Activated effector memory CD4-positive, alpha-beta T cell treated with Interleukin-2 at 50 U/mL for 16 hours (primary cell): ENCODE measurements at places on chromosomes 1 and 21.

DNA sequence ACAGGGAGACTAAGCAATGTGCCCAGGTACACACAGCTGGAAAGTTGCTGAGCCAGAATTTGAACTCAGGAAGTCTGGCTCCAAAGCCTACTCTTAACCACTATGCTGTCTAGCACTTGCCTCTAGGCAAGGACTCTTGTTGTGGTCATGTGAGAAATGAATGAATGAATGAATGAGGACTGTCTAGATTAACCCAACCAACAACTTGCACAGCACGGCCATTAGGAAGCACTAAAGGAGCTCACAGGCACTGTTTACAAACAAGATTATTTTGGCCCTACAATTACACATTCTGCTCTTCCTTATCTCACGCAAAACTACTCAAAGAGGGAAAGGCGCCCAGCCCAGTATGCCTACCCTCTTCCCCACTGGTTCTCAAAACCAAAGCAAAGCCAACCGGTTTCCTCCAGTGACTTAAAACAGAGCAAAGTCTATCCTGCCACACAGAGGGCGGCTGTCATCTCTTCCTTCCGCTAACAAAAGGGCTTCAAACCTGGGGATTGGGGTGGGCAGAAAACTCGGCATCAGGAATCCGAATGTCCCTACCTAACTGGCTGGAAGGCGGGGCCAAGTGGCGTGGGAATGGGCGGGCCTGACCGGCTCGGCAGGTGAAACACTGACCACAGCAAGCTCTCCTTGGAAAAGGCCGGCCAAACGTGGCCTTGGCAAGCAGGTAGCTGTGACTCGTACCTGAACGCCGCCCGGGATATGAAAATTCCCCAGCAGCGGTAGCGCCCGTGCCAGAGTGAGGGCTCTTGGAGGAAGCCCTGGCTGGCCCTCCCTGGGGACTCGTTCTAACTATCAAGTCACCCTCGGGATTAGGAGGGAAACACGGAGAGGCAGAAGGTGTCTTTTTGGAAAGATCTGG, 948 bp downstream of the STK40 start:
- peak; percentile 28 for DNase-seq

DNA sequence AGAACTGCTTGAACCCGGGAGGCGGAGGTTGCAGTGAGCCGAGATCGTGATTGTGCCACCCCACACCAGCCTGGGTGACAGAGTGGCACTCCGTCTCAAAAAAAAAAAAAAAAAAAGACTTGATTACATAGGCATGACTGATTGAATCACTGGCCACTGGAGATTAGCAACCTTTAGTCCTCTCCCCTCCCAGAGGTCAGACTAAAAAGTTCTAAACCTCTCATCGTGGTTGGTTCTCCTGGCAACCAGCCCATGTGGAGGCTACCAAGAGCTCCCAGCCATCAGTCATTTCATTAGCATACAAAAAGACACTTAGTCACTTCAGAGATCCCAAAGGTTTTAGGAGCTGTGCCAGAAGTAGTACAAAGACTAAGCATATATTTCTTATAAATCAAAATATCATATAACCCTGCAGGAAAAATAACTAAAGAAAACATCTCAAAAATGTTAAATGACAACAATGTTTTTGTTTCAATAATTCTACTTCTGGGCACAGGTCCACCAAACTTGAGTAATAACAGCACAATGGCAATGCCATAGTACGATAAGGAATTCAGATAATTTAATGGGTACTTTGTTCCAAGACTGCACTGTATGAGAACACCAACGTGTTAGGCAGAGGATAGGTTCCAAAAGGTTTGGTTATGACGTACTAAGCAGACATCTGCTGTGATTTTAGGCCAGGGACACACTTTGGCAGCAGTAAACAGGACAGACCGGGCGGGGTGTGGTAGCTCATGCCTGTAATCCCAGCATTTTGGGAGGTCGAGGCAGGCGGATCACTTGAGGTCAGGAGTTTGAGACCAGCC, 18.1 kb downstream of the USP48 start:
- DNase-seq = no peak

DNA sequence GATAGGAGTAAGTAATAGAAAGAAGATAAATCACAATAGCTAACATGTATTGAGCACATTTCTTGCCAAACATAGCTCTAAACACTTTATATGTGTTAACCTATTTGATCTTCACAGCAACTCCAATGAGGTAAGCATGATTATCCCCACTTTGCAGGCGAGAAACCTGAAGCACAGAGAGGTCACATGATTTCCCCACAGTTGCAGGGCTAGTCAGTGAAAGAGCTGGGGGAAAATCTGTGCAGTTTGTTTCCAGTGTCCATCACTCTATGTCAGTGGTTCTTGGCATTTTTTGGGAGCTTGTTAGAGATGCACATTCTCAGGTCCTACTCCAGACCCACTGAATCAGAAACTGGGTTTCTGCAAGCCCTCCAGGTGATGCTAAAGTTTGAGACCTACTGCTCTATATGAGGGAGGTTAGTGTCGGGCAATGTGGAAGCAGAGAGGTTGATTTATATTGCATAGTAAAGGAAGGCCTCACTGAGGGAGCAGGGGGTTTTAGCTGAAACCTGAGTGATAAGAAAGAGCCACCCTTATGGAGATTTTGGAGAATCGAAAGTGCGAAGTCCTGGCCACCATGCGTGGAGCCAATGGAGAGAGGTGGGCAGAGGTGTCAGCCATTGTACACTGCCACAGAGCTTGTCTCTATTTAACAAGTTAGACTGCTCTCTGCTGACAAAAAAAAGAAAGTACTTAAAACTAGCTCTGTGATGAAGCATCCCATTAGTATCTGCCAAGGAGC, 20.9 kb downstream of the MCOLN3 start:
- DNase-seq = no peak

GRCh38 chr1:40232444-40232843, 15.3 kb upstream of the TMCO2 start:
- no peak for DNase-seq

- no peak for DNase-seq
These were observed 36.1 kb downstream of the FGGY start for GRCh38 chr1:59332983-59333382.

DNA sequence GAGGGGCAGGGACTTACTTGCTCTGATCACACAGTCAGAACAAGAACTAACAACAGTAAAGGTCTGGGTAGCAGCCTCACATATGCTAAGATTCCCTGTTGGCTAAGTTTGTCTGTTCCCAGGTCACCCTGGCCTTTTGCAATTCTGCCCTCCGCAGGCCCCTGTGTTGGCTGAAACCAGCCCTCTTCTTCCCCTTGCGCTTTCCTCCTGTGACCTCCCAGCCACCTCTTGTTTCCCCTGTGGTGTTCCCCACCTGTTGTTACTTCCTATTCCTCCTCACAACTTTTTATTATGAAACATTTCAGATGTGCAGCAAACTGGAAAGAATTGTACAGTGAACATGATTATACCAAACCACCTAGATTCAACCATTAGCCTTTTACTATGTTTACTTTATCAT, 23.4 kb downstream of the MAPKAPK2 start:
- no peak for DNase-seq

DNA sequence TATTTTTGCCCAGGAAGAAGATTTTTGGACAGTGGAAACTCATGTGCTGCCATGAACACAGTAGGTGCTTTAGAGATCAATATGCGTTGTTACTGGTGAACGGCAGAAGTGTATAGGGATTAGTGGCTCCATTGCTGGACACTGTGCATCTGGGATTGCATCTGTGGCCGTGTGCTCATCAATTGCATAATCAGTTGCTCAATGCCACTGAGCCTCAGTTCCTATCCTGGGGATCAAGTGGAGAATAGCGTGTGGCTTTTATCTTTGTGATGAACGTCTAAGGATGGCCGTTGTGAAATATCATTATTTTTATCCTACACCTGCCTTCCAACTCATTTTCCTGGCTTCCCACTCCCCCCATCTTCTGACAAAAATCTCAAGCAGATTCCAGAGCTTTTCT, 5.4 kb downstream of the TNN start:
- no peak for DNase-seq

DNA sequence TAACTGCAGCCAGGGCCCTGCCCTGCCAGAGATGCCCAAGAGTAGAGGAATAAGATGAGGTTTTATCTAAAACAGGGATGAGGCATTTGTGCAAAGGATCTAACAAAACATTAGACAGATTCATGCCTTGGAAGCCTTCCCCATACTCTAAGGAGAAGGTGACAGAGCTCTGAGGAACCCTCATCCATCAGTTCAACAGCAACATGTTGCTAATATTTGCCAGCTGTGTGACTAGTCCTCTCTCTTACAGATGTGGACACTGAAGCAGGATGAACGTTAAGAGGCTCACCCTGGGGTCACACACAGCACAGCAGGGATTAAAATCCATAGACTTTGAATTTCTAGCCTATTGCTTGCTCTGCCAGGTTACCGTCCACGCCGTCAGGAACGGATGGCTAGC, 99.0 kb downstream of the ZBTB18 start:
- DNase-seq = no peak

- DNase-seq = no peak
These were observed 251.1 kb upstream of the ADGRL2 start for GRCh38 chr1:81549588-81550127.

- DNase-seq = no peak
These were observed 36.0 kb downstream of the ATP1A1 start for GRCh38 chr1:116408803-116409720.

- no peak for DNase-seq
These were observed 675.0 kb downstream of the KIF26B start for GRCh38 chr1:245829826-245830225.

GRCh38 chr1:29050166-29050565, 73.5 kb downstream of the TMEM200B start:
- no peak for DNase-seq

DNA sequence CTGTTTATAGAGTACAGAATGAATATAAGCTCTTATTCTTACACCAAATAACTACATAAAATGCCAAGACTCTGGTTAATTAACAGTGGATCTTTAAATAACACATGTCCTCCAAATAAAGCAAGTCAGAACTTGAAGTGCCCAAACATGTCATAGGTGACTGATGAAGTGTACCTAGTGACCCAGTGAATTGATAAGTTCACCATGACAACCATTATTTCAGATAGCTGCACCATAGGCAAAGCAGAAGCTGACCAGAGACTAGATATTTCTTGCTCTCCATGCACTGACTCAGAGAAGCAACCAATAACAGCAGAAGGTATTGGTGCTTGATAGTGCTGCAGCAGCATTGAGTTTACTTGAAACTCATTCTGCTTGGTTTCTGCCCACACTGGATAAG, 192.1 kb downstream of the DUSP10 start:
- DNase-seq = no peak

DNA sequence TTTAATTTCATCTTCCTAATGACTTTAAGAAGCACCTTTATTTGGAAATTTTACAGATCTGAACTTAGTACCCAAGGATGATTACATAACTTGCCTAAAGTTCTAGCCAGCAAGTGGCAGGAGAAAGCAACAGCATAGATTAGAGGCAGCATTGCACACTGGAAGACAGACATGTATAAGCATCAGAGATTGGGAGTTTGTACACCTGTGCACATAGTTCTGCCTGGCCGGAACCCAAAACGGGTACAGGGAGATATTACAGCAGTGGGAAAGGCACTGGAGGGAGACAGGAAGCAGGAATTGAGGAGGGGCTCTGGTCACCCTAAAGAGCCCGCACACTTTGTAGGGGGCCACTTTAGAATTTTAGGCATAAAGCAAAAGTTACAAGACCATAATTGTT, 19.3 kb downstream of the GBP6 start:
- no peak for DNase-seq

DNA sequence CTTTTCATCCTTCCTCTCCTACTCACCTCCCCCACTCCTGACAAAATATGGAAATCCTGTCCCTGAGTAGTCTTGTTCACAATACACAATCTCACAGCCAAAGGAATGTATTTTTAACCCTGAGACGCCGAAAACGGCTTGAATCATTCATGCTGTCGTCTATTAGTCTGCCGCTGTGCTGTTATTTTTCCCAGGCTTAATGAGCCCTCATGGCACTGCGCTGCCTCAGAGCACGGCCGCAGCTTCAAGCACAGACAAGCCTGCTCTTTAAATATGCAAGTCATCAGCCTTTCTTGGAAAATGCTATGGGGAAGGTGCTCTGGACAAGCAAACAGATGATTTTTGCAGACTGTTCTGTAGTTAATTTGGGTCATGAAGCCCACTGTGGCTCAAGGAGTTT, 302.7 kb downstream of the DISC1 start:
- DNase-seq = no peak

DNA sequence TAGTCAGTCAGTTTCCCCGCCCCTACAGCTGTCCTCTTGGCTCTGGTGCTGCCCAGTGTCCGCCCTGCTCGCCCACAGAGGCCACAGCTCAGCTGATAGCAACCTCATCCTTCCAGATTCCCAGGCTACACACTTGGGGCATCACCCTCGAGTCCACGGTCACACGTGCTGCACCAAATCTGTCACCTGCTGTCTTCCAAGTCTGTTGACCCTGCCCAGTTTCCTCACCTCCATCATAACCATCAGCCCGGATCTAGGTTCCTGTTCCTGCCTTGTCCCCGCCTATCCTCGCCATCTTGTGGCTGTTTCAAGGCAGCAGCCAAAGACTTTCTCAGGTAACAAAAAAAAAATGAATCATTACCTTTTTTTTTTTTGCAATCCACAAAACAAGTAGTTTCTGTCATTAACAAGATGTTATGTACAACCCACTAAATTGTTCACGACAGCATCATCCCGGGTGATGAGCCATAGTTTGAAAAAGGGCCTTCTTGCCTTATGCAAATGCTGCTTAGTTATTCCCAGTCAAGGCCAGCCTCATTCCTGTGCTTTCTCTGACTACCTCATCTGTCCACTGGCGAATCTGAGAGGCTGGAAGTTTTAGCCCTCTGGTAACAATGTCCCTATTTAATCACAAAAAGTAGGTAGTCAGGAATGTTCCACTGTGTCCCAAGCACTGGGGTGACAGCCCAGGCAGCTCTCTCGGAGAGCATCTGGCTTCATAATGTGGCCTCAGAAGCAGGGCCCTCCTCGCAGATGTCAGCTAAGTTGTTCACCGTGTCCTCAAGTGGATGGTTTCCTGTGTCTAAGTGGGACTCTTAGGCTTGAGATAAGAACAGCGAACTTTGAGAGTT, 4.9 kb upstream of the MIIP start:
- no peak for DNase-seq

DNA sequence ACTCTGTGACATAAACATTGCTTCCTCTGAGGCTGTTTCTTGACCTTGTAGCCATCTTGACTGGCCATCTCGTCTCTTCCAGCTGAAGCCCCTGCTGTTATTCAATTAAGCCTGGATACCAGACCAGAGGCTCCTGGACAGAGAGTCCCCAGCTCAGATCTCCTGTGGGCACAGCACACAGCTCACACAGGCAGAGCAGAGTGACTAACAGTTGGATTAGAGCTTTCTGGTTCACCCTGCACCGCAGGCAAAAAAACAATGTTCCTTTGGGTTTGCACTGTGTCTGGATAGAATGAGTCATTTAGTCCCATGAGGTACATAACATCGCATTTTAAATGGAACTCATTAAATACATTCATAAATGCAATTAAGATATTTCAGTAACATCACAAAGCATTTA, 33.4 kb upstream of the USH2A start:
- no peak for DNase-seq
